ENCODE measurements at places on chromosomes 5 and 9. TPM values are rescaled to one million over a fixed set of nuclear protein-coding genes. Genes with fewer than 3 reads are reported as not detected.

The CERCAM gene
- total RNA-seq: 2.3 TPM

The IQGAP2 gene
- total RNA-seq: 50.0 TPM

The NDST1 gene
- 4.8 TPM for total RNA-seq

The HRH2 gene
- total RNA-seq: 32.6 TPM

The SNCAIP gene
- total RNA-seq: not detected

The GARIN3 gene
- total RNA-seq: 0.25 TPM

The ALDH1A1 gene
- total RNA-seq: not detected

The ZNF300 gene
- total RNA-seq: 0.74 TPM
